Fibroblast of skin of back (primary cell): ENCODE measurements at places on chromosomes 13 and 19.

DNA sequence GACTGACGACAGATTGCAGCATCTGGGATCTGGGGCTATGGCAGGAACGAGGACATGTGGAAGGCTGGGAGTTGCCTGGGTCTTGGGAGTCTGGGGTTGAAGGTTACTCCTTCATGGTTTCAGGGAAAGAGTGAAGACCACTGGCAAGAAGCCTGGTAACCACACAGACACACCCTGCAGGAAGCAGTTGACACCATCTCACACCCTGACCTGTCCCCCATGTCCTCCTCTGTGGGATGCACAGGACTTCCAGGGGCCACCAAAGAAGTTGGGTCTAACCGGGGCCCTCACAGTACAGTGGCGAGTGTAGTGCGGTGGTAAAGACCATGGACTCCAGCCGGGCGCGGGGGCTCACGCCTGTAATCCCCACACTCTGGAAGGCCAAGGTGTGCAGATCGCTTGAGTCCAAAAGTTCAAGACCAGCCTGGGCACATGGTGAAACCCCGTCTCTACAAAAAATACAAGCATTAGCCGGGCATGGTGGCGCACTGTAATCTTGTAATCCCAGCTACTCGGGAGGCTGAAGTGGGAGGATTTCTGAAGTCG lies 10.6 kb upstream of the FFAR2 start:
- no peak for DNase-seq

DNA sequence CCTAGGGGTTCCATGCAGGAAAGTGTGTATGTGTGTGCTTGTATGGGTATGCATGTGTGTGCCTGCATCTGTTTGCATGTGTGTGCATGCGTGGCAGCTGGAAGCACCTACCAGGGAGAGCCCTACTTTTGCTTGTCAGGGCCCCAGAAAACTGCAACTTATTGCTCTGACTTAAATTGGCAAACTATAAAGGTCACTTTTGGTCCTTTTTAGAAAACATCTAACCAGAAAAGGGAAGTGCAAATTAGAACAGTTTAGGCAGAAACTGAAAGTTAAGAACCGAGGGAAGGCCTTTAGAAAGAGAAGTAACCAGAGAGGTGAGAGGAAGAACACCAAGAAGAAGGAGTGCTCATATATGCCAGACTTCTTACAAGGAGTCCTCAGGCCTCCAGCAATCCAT lies 32.5 kb downstream of the DLEU7 start:
- no peak for DNase-seq

- DNase-seq, result no peak
Observed at GRCh38 chr19:12411893-12412292, 10.8 kb upstream of the ZNF799 start.

GRCh38 chr19:7063339-7063738 lies 4.9 kb upstream of the MBD3L3 start:
- DNase-seq, result no peak

DNA sequence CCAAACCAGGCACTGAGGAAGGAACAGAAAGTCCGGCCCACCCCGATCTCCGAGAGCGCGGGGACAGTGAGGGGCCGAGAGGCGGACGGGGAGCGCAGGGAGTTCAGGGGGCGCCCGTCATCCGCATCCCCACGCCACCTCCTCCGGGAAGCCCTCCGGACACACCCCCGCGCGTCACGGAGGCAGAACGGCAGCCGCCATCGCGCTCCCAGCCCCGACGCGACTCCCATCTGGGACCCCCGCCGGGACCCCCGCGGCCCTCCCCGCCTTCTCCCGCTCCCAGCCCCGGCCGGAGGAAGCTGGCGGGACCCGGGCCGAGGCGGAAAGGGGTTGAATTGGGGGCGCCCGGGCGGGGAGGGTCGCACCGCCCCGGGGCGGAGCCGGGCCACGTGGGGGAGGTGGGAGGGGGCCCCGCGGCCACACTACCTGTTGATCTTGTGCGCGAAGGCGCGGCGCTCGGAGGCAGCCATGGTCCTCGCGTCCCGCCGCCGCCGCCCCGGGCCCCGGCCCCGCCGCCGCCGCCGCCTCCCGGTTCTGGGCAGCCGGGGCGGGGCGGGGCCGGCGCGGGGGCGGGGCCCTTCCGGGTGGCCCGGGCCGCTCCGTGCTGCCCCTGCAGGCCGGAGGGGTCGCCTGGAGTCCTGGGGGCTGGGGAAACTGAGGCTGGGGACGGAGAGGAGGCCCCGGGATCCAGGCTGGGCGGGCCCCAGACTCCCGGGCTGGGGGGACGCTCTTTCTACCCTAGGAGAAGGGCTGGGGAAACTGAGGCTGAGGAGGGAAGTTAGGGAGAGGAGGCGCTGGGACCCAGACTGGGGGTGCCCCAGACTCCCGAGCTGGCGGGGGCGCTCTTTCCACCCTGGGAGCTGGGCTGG lies at the start of gene DOCK6:
TSS of gene DOCK6 (minus strand) at position 554 of the 869 bp plus-strand sequence. CDS start at position 470, 84 bp downstream.
- DNase-seq, result peak; percentile 32

DNA sequence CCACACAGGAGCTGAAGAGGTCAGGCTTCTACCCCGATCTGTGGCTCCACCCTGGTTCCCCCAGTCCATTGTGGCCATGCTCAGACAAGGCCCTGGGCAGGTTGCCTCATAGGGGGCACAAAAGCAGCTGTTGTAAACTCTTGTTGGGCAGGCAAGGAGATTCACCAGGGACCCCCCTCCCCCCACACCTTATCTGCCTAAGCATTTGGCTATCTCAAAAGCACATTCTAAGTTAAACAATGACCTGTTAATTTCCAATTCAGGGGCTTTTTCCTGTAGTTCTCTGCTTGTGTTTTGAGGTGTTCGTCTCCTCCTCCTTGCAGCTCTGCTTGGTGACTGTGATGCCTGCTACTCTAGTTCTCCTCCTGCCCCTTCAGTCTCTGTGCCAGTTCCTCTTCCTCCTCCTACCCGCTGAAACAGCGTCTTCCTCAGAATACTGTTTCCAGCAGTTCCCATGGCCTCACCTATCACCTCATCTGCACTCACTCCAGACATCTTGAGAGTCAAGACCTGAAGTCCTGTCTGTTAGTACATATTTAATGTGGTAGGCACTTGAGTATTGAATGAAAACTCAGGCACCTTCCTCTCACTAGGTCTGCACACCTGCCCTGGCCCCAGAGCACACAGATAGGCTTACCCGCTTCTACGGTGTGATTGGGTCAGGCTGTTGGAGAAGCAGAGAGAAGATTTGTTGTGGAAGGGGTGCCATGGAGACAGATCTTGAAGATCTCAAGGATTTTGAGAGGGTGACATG lies 31.7 kb downstream of the SPATA13 start:
- no peak for DNase-seq

DNA sequence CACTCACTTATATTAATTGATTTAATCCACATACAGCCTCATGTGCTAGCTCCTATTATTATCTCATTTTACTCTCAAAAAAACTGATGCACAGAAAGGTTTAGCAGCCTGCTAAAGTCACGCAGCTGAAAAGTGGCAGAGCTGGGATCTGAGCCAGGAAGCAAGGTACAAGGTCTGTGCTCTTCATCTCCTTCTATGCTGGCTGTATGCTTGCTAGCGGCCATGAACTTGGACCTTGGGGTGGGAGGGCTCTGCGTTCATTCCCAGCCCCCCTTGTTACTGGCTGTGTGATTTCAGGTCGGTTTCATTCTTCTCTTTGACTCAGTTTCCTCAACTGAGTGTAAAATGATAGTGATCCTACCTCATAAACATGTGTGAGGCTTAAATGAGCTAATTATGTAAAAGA lies 69.8 kb downstream of the ALOX5AP start:
- no peak for DNase-seq

GRCh38 chr19:10749435-10750384 lies 31.8 kb downstream of the DNM2 start:
- no peak for DNase-seq

- peak; percentile 100 for DNase-seq
Observed at GRCh38 chr19:3450796-3451411, 29.4 kb downstream of the SMIM24 start.
